Central memory CD8-positive, alpha-beta T cell (primary cell): ENCODE measurements at places on chromosomes 5 and 9.

- DNase-seq = no peak
- no peak overlapping the region for H3K4me3 ChIP-seq
Measured at GRCh38 chr5:170131235-170131634, 25.5 kb downstream of the FOXI1 start.

- H3K4me3 ChIP-seq = no peak overlapping the region
- no peaks in the 10 kb centered on the region for H3K4me1 ChIP-seq
- peaks cover 48% of the 10 kb centered on the region for H3K27me3 ChIP-seq
- no peak overlapping the region for H3K27ac ChIP-seq
- no peaks in the 10 kb centered on the region for H3K36me3 ChIP-seq
Measured at GRCh38 chr9:35549441-35549840, 55.6 kb upstream of the TESK1 start.

- H3K4me1 ChIP-seq = no peaks in the 10 kb centered on the region
- peaks cover 63% of the 10 kb centered on the region for H3K27me3 ChIP-seq
- no peak overlapping the region for H3K27ac ChIP-seq
- no peak overlapping the region for H3K4me3 ChIP-seq
Measured at GRCh38 chr5:168324859-168325630, 33.6 kb downstream of the WWC1 start.

DNA sequence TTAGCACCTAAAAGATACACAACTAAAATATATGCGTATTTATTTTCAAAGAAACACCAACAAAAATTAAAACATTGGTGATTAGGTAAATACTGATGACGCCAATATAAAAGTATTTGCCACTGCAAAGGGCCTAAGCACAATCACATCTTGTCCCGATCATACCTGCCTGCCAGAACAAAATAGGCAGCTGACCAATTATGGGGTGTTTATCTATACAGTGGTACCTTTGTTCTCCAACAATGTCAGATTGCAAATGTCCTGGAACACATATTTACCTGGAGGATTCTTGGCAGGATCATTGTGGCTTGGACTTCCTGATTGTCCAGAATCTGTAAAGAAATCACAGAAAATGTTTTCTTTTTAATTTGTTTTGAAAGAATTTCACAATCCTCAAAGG, 134.5 kb downstream of the NFIB start:
- no peak overlapping the region for H3K27ac ChIP-seq
- no peak for DNase-seq
- no peak overlapping the region for H3K4me3 ChIP-seq
- no peaks in the 10 kb centered on the region for H3K27me3 ChIP-seq
